ENCODE measurements at places on chromosomes 5 and 9. TPM values are rescaled to one million over a fixed set of nuclear protein-coding genes. Genes with fewer than 3 reads are reported as not detected.

The BARHL1 gene
- not detected for total RNA-seq

The RLN1 gene
- 1.3 TPM for total RNA-seq

The SPINK5 gene
- not detected for total RNA-seq

The PTGES gene
- total RNA-seq: 0.56 TPM

The IFNB1 gene
- total RNA-seq: 1.1 TPM

The ATP10B gene
- total RNA-seq: not detected

The SOX30 gene
- 0.11 TPM for total RNA-seq

The POU5F2 gene
- 0.45 TPM for total RNA-seq

The PAEP gene
- total RNA-seq: not detected

The TLE4 gene
- 31.9 TPM for total RNA-seq

The HAND1 gene
- total RNA-seq: not detected

The FAM200C gene
- total RNA-seq: 0.97 TPM

The STPG3 gene
- total RNA-seq: not detected

The UQCRQ gene
- total RNA-seq: 558 TPM

The DMRT3 gene
- not detected for total RNA-seq

The TRIP13 gene
- 36.9 TPM for total RNA-seq

The C1QTNF2 gene
- total RNA-seq: not detected

The CA9 gene
- total RNA-seq: 4.5 TPM

The MINAR2 gene
- not detected for total RNA-seq

The ASTN2 gene
- total RNA-seq: 5.7 TPM

The SLC25A2 gene
- total RNA-seq: 0.25 TPM

The RANBP6 gene
- 17.1 TPM for total RNA-seq

The MELK gene
- 49.5 TPM for total RNA-seq

The IL3 gene
- total RNA-seq: 0.98 TPM

The GCNT4 gene
- 2.1 TPM for total RNA-seq

The BAAT gene
- not detected for total RNA-seq

The LRRC70 gene
- total RNA-seq: 0.45 TPM

Measured in activated CD8-positive, alpha-beta T cell treated with anti-CD3 and anti-CD28 coated beads for 36 hours (primary cell).